ENCODE measurements at places on chromosomes 11 and 22.
A peak's percentile ranks its signal among the peaks of the same experiment; 100 is the strongest.

DNA sequence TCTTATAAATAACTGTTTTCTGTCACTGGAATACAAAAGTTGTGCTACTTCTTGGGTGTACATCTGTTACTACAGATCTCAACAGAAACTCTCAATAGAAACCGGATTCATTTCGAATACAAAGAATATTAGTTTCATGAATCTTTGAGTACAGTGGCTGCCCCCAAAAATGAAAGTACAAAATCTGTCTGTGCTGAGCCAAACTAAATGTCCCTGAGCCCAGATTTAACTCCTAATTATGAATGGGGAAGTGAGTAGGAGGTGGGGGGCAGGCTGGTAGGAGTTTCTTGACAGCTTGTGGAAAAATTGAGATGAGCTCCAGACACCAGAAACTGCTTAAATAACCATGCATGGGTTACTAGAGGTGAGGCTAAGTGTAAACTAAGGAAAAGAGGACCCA lies 41.6 kb downstream of the PITPNB start:
- DNase-seq = no peak

DNA sequence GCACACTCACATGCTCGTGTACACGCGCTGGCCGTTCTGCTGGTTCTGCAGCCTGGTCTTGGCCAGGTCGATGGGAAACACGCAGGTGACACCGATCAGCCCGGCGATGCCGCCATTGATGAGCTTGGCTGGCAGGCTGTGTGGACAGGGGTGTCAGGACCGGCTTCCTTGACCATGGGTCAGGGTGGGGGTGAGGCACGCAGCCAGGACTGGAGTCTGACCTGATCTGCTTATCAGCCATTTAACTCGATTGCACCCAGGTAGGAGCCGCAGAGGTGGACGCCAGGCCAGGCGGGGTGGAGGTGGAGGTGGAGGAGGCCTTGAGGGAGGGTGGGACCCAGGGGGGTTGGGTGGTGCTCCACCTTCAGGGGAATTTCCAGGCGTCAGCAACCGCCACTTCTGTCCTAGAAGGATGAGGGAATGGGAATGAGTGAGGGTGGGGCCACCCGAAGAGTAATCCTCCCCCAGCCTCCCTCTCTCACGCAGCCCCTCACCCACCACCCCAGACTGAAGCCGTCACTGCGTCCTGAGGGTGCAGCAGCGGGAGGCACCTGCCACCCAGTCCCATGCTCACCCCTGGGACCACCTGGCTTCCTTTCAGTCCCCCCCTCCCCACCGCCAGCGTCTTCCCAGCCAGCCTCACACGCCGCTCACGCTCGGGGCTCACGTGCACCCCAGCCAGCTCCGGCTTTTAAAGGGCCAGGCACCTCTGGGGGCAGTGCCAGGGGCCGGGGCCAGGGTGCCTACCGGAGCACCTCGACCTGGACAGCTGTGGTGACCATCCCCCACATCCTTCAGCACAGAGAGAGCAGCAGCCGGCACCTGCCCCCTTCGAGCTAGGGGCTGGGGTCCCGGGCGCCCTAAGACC lies 3.1 kb downstream of the SLC25A22 start:
- no peak for DNase-seq

GRCh38 chr22:46070215-46070802 lies 80.0 kb upstream of the PPARA start:
- DNase-seq = no peak

DNA sequence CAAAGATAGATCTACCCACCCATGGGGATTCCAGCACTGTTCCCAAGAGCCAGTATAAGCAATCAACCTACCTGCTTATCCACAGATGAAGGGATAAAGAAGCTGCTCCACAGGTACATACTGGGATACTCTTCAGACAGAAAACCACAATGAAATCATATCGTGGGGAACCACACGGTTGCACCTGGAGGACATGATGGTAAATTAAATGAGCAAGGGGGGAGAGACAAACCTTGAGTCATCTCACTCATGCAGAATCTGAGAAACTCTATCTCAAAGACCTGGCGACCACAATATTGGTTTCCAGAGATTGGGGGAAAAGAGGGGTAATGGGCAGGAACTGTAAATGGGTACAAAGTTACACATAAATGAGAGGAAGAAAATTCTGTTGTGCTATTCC lies 14.5 kb downstream of the RGL4 start:
- DNase-seq = no peak

DNA sequence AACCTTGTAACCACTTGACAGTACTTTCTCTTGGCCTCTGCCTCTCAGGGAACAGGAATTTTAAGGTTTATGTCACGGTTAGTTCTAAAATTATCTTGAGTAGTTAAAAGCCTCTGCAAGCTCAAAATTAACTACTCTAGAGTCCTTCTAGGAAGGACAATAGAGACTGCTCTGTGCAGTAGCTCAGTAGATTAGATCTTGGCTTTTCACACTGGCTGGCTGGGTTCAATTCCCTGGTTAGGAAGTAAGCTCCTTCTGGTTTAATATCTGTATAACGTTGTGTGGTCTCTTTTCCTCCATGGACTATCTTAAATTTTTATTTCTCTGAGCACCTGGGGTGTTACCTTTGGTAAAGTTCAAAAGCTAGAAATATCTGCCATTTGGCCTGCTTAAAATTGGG lies 109.2 kb downstream of the AASDHPPT start:
- no peak for DNase-seq

DNA sequence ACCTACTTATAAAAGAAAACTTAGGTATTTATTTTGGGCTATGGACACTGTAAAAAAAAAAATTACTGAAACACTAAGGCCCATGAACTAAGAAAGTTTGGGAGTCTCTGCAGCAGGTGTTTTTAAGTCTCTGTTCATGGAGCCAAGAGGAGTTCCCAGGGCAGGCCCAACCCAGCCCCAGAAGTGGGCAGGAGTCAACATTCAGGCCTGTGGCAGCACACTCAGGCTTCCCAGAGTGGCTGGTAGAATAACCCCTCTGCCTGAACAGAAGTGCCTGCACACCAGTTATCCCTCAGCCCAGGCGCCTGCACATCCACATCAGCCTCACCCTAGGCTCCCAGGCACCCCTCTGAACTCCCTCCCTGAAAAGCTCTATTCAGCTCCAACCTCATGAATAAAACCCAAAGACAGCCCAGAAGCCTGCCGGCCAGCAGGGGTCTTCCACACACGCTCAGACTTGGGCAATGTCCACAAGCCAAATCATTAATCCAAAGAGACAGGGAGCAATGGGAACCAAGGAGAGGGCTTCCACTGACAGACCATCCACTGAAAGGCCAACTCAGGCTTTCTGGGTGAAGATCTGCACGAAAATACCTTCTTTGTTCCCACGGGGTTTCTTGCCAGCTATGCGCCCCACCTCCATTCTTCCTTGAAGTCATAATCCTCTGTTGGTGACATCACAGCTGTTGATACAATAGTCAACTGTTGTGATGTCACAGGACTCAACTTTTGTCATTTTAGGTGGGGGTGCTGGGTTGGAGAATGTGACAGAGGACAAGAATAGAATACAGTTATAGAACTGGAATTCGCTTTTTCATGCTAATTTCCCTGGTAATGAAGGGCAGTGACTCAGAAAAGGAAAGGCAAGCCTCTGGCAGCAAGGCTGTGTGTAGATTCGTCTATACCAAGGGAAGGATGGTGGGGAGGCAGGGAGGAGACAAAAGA lies 83.7 kb downstream of the RPL27A start:
- peak; percentile 81 for DNase-seq

DNA sequence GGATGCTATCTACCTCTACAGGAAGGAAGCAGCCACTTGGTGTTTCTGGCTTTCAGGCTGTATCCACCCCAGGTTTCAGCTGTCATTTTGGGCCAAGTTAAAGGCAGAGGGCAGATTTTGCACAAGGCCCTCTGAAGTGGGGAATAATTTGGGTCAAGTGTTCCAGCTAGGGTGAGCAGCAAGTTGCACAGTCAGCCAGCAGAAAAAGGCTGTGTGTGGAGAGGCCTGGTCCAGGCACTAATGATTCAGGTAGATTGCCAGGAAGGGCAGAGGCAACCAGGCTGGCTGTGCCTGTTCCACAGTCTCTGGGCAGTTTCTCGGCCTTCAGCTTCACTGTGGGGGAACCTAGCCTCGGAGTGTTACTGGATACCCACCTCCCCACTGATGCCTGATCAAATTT lies 8.6 kb upstream of the ELF5 start:
- DNase-seq = no peak

- DNase-seq = no peak
Measured at GRCh38 chr11:117713538-117713991, 83.5 kb downstream of the DSCAML1 start.

DNA sequence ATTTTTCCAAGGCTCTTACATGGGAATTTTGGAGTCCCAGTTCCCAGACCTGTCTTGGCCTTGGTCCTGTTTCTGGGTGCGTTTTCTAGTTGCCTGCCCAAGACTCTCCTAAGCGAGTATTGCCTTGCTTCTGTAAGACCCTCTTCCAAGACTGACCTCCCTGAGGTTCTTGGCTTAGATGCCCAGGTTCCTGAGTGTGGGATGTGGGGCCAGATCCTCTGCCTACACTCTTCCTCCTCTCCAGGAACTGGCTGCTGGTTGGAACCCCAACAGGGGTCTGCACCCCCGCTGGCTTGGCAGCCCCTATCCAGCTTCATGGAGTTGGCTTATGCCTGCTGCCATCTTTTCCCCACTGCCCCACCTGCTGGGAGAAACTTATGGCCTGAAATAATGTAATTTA lies 429.5 kb downstream of the TENM4 start:
- no peak for DNase-seq

DNA sequence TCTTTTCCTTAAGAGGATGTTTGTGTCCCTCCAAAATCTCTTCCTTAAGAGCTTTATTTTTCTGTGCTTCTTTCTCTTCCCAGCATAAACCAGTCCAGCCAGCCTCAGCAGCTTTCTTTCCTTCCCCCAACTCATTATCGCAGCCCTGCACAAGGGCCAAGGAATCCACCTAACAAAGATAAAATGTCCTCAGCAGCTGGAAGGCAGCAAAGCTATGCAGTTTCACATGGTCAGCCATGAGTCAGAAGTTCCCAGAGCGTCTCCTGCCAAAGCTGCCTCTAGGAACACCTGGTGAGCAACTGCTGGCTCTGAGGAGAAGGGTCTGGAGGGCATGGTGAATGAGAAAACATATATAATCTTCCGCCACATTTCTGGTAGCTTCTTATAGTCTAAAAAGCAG lies 45.3 kb upstream of the HMGXB4 start:
- no peak for DNase-seq

GRCh38 chr11:129865701-129866100 lies 29.7 kb downstream of the NFRKB start:
- DNase-seq = no peak

GRCh38 chr11:30983776-30984441 lies 385.6 kb downstream of the DCDC1 start:
- no peak for DNase-seq

DNA sequence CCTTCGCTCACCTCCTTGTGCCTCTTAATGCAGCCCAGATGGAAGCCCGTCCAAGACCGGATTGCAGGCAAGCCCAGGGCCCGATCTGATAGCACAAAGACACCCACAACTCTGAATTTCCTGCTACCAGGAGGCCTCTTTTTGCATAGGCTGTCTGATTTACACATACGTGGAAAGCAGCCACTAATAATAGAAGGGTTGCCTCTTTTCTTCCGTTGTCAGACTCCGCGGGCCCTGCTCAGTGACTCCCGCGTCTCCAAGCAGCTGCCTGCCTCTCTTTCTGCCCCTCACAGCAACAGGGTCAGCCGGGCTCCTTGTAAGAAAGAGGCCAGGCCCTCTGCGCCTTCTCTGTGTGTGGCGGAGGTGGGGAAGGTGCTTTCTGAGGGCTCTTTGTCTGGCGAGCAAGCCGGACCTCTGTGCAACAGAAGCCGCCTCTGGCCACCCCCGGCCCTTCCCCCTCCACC lies 26.7 kb downstream of the FLI1 start:
- peak; percentile 37 for DNase-seq

DNA sequence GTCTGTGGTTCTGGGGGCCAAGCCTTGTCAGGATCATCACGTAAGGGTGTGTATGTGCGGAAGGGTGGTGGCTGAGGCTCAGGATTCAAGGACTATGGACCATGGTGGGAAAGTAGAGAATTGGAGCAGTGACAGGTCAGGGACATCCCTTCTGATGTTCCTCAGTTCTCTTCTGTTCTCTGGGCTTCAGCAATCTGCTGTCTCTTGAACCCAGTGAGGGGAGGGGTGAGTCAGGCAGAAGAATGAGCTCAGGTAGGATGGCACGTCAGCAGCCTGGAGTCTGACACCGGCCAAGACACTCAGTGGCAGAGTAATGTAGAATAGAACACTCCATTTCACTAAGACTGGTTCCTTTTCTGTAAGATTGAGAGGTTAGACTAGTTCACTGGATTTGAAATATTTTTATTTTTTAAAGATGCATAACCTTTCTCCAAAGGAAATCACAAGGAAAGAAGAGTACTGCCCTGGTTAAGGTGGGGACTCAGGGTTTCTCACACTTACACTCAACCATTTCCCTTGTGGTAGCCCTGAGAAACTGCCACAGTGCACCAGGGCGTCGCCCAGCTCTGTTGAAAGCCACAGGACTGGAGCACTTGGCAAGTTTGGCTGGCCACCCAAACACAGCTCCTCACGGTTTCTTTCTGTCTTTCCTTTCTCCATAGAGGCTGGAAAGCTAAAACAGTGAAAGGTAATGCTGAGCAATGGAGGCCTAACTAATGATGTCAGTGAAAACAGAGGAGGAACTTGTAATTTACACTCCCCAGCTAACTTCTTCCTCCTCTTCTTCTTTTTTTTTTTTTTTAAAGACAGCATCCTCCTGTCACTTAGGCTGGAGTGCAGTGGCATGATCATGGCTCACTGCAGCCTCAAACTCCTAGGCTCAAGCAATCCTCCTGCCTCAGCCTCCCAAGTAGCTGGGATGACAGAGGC lies 23.1 kb upstream of the MICAL2 start:
- peak; percentile 93 for DNase-seq

GRCh38 chr22:17242641-17243040 lies 23.4 kb upstream of the ADA2 start:
- DNase-seq = no peak

DNA sequence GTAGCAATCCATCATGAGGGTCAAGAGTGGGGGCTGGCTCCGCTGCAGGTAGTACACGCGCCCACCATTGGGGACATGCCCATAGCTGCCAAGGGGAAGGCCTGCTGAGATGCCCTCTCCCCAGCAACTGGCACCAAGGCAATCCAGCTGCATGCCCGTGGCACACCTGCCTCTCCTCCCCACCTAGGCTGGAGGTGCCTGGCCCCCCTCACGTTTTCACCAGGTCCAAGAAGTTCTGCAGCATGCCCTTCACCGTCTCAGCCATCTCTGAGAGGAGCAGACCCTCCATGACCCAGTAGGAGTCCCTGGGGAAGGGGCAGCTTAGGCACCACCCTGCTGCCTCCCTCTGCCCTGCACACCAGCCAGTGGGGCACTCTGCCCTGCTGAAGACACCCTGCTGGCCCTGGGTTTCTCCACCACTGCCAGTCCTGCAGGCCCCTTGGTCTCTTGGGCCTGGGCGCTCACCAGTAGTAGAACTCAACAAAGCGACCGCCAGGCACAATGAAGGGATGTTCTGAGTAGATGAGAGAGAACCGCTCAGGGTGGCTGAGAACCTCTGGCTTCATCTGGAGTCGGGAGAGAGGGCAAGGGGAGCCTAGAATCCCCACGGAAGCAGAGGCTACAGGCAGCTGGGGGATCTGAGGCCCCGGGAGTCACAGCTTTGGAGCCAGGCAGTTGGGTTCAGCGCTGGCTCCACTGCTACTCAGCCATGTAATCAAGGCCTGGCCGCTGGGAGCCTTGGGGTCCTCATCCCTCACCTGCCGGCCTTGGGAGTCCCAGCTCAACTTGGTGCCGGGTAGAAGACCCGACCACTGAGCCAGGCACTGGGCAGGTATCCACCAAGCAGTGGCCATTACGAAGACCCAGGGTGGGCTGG lies 17.8 kb downstream of the TREH start:
- DNase-seq = no peak
